ENCODE measurements at places on chromosomes 1 and 21.

DNA sequence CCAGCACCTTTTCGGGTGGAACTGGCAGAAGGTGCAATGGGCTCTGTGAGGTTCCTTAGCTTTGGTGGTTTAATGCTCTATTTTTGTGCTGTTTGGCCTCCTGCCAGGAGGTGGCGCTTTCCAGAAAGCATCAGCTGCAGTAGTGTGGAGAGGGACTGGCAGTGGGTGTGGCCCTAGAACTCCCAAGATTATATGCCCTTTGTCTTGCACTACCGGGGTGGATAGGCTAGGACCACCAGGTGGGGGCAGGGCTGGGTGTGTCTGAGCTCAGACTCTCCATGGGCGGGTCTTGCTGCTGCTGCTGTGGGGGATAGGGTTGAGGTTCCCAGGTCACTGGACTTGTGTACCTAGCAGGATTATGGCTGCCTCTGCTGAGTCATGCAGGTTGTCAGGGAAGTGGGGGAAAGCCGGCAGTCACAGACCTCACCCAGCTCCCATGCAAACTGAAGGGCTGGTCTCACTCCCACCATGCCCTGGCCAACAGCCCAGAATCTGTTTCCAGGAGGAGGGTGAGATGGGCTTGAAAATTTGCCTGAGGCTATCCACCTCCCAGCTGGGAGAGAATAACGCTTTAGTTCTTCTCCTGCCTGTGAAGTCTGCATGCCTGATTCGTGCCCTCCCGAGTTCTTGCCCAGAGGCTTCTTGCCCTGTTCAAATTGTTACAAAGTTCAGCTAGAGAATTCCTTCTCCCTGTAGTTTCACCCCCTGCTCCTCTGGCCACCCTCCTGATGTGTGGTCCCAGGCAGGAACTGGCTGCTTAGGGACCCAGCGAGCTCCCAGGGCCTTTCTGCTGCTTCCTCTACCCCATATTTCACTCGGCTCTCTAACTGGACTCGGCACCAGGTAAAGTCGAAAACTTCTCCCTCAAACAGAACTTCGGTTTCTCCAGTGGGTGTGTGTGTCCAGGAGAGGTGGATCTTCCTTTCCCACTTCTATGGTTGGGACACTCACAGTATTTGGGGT lies 76.5 kb upstream of the BTG3 start:
- no peak for DNase-seq

DNA sequence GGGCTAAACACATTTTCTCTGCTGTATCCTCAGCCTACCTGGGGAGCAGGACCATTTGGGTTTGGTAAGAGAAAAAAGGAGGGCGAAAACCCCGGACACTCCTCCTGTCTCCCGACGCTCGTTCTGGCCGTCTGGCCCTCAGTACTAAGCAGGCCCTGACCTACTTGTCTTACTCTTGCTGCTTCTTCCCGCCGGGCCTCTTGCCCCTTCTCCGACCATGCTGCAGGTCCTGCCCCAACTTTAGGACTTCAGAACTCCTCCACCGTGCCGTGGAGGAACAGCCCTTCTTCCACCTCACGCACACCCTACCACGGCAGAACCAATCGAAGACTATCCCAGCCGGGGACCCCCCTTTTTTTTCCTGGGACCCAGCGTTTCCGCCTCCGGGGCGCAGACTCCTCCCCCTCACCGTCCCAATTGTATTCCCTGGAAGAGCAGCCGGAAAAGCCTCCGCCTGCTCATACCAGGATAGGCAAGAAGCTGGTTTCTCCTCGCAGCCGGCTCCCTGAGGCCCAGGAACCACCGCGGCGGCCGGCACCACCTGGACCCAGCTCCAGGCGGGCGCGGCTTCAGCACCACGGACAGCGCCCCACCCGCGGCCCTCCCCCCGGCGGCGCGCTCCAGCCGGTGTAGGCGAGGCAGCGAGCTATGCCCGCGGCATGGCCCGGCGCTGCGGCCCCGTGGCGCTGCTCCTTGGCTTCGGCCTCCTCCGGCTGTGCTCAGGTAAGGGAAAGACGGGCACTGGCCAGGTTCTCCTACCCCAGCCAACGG lies at the start of gene CHRNB2:
CHRNB2 (plus strand) TSS at position 393 of the 771 bp plus-strand sequence; CDS start at position 660, 267 bp downstream.
- DNase-seq: no peak

- DNase-seq: no peak
Observed at GRCh38 chr21:45957981-45958600, 23.5 kb upstream of the COL6A1 start.

DNA sequence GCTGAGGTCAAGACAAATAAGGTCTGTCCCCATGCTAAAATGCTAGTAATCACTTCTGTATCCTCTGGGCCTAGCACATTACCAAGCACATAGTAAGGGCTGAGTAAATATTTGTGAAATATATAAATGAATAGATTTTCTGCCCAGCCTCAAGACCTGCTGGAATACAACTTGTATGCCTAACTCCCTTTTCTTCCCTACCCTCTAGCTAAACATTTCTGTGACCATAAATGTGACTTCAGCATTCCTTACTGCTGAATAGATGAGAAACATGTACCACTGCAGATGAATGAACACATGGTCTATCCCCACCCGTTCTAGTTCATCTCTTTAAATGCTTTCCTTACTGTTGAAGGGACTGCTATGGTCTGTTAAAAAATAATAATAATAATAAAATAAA lies 209.0 kb upstream of the HOOK1 start:
- no peak for DNase-seq

DNA sequence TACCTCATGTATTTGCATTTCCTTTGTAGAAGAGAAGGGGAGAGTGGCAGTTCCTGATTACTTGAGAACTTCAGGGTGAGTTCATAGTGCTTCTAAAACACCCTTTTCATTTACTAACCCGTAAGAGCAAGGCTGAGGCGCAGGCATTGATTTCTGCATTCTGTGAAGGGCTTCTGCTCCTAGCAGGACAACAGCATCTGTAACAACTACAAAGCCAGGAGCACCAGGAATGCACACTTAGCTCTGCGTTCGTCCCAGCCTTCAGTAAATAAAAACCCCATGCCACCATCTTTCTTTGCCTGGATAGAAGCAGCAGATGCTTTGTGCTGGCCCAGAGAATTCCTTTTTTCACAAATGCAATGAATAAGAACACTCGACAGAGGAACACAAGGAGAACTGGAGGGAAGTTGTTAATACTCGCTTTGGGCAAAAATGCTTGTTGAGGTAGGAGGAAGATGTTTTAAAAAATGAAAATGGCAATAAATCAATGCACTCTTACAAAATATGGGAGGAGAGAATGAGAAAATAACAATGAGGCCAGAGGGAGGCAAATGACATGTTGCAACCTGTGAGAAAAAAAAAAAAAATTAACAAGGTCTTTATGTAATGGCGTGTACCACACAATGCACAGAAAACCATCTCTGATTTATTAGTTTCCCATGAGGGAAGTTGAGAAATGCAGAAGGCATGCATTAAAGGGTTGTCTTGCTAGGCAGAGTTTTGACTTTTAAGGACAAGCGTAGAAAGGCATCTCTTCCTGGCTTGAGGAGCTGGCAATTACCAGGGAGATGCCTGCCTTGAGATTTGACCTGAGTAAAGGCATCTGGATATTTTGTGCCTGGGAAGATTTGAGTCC lies 418.8 kb downstream of the DISC1 start:
- no peak for DNase-seq

- no peak for DNase-seq
Observed at GRCh38 chr1:216554934-216555333, 131.7 kb upstream of the USH2A start.

DNA sequence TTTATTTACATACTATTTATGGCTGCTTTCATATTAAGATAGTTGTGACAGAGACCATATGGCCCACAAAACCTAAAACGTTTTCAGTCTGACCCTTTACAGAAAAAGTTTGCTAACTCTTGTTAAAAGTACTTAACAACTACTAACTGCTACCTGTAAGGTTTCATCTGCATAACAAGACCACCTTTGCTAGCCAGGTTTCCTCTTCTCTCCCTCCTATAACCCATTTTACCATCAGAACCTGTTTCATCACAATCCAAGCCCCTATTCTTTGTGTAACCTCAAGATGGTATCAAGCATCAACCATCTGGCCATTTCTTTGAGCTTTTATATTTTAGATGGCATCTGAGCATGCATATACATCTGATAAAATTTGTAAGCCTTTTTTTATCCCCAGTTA lies 305.4 kb downstream of the HHIPL2 start:
- DNase-seq: no peak

- no peak for DNase-seq
Observed at GRCh38 chr1:106554294-106554693, 502.2 kb upstream of the PRMT6 start.

GRCh38 chr1:195754874-195755273 lies 853.4 kb downstream of the KCNT2 start:
- DNase-seq: peak; percentile 10

All from non-pigmented ciliary epithelial cell (primary cell).